ENCODE measurements at places on chromosomes 12 and 14.

DNA sequence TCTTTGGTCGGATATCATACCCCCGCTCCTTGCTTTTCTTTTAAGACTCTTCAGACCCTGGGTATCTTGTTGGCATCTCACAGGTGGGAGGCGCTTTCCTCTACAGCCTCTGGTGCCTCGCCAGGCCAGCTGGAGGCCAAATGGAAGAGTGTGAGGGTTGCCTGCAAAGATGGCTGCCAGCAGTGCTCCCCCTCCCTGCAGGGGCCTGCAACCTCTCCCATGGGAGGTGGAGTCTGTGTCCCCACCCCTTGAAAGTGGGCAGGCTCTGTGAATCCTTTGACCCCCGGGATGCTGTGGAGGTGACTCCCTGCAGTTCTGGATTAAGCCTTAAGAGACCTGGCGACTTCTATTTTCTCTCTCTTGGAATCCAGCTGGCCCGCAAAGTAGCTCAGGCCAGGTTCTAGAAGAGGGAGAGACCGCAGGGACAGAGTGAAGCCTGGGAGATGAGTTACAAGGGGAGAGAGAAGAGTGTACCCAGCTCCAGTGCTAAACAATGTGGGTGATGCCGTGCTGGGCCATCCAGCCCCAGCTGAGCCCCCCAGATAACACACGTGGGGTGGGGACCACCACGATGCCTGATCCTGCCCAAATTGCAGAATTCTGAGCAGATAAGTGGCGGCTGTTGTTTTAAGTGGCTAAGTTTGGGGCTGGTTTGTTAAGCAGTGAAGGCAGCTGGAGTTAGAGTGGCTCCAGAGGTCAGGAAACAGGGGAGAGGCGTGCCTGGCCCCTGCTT lies 37.9 kb upstream of the NCOR2 start:
- no peak for DNase-seq

GRCh38 chr14:100374876-100375265 lies 51.7 kb downstream of the SLC25A47 start:
- no peak for DNase-seq

- no peak for DNase-seq
Measured at GRCh38 chr14:22252686-22253085, 336.3 kb downstream of the DAD1 start.

DNA sequence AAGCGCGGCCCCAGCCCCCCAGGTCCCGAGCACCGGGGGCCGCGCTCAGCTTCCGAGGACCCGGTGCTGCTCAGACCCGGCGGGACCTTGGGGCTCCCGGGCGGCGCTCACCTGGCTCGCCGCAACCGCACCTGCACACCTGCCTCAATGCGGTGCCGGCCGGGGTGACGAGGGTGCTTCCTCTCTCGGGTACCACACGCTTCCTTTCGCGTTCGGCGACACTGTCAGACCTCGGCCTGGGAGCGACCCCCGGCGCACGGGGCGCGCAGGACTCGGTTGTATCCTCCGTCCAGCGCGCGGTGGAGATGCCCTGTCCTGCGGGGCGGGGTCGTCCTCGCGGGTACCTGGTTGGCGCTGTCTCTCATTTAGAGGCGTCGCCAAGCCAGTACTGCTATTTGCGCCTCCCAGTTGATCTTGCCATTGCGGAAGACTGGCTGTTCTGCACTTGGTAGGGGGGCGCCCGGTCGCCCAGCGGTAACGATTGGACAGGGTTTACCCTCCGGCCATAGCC lies 718 bp downstream of the PACS2 start:
- peak; percentile 50 for DNase-seq

DNA sequence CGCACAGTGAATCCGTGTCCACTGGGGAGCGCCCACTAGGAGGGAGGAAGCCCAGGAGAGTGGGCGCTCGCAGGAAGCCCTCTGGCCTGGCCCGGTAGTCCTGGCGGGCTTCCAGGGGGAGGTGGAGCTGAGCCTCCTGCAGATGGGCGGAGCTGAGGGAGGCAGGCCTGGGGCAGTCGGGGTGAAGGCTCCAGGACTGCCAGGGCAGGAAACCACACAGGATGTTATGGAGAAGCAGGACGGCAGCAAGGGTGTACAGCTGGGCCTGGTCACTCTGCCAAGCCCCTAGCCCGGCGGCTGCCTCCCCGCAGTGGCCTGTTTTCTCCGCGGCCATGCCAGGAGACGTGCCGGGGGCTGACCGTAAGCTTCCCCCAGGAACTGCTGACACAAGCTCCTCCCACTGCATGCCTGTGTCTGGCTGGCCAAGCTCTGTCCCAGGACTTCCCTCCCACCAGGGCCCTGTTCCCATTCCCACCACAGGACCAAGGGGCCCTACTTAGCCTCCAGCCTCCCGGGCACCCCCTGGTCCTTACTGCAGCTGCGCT lies 143.4 kb upstream of the C14orf180 start:
- no peak for DNase-seq

- DNase-seq = no peak
Measured at GRCh38 chr12:123269395-123269892, 2.2 kb downstream of the CDK2AP1 start.

DNA sequence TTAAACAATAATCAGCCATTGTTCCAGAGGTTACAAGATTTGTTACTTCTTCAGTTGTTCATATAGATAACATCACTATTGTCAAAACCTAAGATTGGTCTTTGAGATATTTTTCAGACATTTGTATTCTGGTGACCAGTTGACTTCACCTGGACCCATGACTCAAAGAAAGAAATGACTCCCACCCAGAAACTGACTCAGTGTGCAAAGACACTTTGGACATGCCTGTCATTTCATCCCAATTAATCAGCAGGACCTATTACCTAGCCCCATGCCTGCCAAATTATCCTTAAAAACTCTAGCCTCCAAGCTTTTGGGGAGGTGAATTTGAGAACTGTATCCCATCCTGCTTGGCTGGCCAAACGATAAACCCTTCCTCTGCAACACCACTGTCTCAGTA lies 27.7 kb upstream of the TSPAN11 start:
- DNase-seq = no peak

- no peak for DNase-seq
Measured at GRCh38 chr14:76810953-76811400, 1.7 kb downstream of the ANGEL1 start.

- no peak for DNase-seq
Measured at GRCh38 chr12:14693116-14693515, 3.3 kb downstream of the GUCY2C start.

DNA sequence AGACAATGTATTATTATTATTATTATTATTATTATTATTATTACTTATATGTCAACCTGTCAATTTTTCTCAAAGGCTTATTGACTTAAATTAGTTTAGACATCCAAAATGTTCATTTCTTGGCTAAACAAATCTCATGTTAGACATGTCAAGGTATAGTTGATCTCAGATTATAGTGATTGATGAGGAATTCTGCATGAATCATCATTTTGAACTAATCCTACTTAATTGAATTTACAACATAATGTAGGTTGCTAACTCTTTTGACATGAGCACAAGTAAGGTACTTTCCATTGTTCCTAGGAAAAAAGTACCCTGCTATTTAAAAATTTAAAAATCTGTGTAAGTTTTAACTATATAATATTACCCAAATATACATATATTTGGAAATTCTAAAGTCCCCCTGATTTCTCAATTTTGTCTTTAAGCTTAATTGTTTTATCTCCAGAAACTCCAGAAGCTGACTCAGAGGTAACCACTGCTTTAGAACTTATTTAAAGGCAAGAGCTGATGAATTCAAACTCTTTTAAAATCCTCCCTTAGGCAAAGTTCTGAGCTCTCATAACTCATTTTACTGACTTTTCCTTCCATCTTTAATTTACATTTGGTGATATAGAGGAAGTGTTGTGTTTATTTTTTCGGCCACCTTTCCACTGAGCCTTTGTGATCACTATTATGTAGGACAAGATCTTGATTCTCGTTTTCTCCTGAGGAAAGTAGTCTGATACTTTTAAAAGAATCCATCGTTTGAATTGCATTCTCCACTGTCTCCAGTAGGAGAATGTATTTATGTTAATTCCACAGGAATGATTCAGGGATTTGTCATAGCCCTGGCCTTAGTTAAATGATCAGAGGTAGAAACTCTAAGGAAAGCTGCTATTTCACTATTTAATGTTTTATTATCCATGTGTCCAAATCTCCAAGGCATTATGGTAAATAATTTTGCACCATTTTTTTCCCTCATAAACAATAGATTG lies 1304.5 kb downstream of the AACS start:
- DNase-seq = no peak

- DNase-seq = no peak
Measured at GRCh38 chr12:46650688-46651087, 175.1 kb downstream of the SLC38A4 start.

DNA sequence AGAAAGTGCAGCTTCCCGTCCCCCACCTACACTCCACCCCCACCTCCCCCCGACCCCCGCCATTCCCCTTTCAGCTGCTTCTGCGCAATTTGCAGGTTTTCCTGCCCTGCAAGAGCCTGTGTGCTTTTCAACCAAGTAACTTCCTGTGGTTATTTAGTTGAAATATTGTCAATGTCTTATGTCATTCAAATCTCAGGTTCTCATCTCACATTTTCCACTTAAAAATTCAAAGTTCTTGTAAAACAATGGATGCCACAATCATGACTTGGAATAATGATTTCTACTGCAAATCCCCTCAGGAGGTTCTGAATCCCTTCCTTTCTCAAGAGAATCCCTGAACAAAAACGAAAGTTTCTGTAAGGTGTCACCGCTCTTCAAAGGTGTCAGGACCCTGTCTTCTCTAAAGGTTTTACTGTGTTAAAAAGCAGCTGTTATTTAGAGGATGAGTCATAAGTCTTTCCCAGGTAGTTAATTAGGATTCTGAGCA lies 31.6 kb downstream of the WBP11 start:
- DNase-seq = no peak
